NCI-H2081 treated with DMSO at 0.1 percent for 48 hours (cell line): ENCODE measurements at places on chromosomes 5 and 9.

DNA sequence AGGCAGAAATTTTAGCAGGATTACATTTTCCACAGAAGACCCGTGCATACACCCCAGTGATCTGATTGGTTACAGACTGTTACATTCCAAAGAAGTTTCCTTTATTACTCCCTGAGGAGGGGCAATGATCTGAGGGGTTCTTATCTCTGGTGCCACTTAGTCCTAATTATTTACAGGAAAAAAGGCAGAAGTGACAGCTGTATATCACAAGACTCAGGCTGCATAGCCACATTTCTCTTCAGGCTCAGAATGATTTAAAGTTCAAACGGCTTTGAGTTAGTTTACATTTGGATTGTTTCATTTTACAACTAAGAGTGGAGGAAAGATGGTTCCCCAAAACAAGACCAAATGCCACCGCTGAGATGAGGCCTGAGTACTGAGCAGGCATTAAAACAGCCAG is 17.3 kb downstream of the NAIF1 start:
- DNase-seq = no peak

GRCh38 chr5:54742417-54742891 is 224.9 kb downstream of the SNX18 start:
- DNase-seq = no peak

DNA sequence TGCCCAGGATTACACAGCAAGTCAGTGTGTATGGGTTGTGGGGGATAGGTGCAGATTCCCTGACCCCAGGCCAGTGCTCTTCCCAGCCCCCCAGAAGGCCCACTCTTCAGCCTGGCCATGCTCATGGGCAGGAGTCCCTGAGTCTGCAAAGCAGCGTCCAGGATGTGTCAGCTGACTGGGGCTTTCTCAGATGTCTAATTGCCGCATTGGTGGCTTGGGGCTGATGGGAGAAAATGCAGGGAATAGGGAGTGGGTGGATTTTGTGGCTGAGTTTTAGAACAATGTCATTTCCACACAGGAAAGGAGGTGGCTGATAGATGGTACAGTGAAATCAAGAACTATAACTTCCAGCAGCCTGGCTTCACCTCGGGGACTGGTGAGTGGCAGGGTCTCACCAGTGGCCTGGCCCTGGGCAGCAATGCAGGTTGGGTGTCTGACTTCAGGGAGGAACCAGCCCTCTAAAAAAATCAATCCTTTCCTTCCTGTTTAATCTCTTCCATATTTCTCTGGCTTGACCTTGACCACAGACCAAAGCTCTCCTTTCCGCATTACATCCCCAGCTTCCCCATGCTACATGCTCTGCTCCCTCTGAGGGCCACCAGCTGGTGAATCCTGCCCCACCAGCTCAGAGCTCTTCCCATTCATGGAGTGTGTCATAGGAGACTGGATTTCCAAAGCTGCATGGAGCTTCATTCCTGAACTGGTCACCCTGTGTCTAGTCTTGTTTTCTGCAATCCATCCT is 14.2 kb downstream of the GLIPR2 start:
- DNase-seq = no peak

DNA sequence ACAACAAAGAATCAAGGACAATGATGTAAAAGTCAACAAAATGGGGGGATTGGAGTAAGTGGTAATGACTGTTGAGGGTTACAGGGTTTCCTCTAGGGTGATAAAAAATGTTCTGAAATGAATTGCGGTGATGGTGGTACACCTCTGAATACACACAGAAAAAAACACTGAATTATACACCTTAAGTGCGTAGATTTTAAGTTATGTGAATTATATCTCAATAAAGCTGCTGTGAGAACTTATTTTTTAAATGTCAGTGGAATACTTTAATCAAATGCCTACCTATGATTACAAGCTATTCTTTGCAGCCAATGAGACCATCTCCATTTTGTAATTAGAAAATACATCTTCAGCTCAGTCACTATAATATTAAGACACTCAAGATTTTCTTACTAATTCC is 53.5 kb downstream of the ZNF608 start:
- DNase-seq = no peak
